ENCODE measurements at places on chromosomes 7 and 10.

DNA sequence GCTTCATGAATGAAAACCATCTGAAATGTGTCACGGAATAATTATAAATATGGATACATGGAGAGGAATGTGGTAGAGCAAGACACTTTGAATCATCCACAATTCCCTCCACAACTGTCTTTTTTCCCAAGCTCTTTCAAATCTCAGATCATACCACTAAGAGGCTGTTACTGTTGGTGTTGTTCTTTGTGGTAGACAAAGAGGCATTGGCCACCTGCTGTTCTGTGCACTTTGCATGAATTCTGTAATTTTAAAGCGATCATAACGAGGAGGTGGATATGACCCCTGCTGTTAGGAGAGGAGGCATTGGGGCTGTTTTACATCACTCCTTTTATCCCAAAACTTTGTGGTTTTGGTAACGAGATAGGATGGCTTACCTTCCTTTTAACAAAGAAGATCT, 141.2 kb upstream of the KLF6 start:
- DNase-seq = no peak

DNA sequence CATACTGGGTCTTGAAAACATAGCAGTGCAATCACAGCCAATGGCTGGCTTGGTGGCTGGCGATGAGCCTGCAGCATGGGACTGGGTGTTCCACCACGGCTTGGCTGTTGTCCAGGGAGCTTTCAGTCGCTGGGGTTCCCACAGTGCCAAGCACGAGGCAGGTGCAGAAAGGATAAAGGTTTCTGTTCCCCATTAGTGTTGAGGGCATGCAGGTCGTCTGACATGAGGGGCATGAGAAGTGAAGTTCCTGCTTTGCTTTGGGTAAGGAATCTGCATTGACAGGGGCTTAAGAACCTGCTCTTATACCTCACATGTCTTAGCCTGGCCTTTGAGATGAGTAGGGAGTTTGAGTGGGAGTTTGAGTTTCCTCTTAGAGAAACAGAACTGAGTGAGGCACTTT, 9.0 kb upstream of the CFTR start:
- no peak for DNase-seq

GRCh38 chr7:93945083-93945482, 23.5 kb downstream of the GNG11 start:
- no peak for DNase-seq

GRCh38 chr7:137521451-137521850, 177.9 kb upstream of the PTN start:
- no peak for DNase-seq

DNA sequence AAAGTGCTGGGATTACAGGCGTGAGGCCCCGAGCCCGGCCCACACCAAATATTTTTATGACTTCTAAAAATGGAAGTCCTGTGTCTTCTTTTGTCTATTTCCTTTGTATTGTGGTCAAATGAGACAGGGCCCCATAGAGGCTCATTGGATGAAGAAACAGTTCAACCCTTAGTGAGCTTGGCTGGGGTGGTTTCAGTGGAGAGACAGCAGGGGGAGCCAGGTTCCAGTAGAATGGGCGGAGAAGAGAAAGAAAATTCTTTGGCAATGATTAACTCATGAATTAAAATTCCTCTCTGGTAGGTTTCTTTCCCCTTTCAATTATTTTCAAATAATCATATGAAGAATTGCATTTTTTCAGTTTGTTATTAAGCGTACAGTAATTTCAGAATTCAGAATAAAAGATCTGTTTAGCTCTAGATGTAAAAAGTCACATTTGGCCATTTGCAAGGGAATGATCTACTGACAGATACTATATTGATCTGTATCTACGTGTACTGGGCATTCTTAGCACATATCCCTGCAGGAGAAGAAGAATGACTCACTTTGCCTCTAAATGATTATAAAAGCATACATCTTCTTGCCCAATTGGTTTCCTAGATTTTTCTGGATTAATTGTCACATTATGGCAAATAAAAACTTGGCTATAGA, 43.2 kb downstream of the PNLIPRP3 start:
- DNase-seq = no peak

- no peak for DNase-seq
These were observed 207.3 kb downstream of the ZNF33B start for GRCh38 chr10:42431095-42431494.

DNA sequence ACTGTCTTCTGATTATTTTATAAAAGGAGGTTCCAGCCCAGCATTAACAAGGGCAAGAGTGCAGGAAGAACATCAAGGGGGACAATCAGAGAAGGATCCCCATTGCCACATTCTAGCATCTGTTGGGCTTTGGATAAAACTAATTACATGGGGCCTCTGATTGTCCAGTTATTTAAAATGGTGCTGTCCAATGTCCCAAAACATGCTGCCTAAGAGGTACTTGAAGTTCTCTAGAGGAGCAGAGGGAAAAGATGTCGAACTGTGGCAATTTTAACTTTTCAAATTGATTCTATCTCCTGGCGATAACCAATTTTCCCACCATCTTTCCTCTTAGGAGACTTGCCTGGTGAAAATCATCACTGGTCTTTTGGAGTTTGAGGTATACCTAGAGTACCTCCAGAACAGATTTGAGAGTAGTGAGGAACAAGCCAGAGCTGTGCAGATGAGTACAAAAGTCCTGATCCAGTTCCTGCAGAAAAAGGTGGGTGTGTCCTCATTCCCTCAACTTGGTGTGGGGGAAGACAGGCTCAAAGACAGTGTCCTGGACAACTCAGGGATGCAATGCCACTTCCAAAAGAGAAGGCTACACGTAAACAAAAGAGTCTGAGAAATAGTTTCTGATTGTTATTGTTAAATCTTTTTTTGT, 2.3 kb downstream of the IL6 start:
- DNase-seq = no peak

DNA sequence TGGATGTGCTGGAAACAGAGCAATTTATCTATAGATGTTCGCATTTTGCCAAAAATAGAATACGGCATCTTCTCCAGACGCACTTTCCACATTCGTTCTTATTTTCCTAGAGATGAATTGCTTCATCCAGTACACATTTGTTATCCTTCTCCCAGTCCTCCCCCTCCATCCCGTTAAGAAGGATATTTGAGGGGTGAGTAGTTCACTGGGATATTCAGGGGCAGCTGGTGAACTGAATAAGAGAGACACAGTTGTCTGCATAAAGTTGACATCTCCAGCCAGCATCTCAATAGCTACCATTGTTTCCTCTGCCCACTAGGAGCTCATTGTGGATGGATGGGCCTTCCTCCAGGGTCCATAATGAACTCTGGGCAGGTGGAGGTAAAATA, 456.8 kb upstream of the NRP1 start:
- DNase-seq = peak; percentile 51

- DNase-seq = no peak
These were observed 36.1 kb downstream of the C10orf90 start for GRCh38 chr10:126634347-126634746.

GRCh38 chr10:117653170-117653515, 110.6 kb downstream of the EMX2 start:
- DNase-seq = peak; percentile 97

DNA sequence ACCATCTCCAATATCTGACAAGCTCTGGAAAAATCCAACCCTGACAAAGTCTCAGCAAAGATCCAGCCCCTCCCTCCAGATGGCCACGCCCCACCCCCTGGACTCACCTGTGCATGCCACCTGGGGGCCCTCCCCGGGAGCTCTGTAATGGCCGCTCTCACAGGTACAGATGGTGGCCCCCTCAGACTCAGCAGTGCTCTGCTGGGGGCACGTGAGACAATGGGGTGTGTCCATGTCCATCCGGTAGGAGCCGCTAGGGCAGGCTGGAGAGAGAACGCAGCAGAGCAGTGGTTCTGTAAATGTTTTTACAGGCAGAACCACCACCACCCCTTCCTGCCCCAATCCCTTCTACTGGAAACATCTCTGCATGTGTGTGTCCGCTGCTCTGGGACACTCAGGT, 9.5 kb downstream of the EPHA1 start:
- no peak for DNase-seq

GRCh38 chr10:84634636-84635035, 306.2 kb downstream of the CCSER2 start:
- DNase-seq = no peak

- DNase-seq = no peak
These were observed 193.3 kb downstream of the GRM8 start for GRCh38 chr7:127059475-127059874.

DNA sequence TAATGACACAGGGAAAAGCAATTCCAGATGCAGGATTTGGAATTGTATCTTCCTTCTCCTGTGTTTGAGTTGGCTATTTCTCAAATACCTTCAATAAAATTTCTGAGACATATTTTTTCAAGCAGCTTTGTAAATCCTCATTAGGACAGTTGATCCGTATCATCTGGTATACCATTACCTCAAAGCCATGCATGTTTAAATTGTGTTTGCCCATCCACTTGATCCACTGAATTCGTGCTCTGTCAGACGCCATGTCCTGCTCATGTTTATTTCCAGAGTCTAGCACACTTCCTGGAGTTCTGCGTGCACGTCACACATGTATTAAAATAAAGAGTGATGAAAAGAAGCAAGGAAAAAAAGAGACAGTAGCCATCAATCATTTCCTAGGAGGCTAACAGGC, 141.8 kb upstream of the CDC14C start:
- no peak for DNase-seq

DNA sequence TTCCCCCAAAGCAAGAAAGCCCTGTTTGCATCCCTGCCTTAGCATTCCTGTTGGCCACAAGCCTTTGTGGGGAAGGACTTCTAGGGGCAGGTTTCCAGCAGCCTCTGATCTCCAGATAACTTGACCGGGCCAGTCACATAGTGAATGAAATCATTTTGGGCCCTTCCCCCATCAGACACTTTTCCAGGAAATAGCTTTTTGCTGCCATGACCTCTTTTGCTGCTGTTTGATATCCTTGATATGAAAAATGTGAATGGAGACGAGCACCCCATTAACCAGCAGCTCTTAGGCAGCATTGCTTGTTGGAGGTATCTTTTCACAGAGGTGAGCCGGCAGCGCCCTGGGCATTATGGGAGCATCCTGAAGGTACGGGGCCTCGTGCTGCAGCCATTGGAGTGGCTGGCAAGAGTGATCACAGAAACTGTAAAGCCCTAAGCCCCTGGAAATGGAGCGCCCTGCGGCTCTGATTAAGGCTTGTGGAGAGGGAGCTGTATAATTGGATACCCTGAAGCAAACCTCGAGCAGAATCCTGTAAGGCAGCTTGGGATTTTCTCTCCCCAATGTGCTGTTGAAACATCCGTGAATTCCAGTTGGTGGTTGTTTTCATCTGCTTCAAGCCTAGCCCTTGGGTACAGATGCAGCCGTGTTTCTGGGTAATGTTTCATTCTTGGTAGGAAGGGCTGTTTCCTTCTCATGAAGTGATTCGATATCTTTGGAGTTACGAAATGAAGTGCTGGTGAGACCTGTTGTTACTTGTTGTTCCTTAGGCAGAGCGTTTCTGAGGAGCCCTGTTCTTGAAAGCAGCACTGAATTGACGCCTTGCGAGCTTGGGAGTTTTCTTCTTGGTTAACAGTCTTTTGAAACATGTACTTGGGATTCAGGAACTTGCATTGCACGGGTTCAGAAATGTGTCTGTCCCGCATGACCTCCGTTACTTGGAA, 179.0 kb downstream of the PTEN start:
- peak; percentile 75 for DNase-seq

GRCh38 chr10:72323771-72324191, 30.9 kb downstream of the DNAJB12 start:
- no peak for DNase-seq

GRCh38 chr7:1674161-1675035, 4.3 kb downstream of the ELFN1 start:
- no peak for DNase-seq

GRCh38 chr7:151264615-151265014, 16.1 kb upstream of the SMARCD3 start:
- DNase-seq = no peak

DNA sequence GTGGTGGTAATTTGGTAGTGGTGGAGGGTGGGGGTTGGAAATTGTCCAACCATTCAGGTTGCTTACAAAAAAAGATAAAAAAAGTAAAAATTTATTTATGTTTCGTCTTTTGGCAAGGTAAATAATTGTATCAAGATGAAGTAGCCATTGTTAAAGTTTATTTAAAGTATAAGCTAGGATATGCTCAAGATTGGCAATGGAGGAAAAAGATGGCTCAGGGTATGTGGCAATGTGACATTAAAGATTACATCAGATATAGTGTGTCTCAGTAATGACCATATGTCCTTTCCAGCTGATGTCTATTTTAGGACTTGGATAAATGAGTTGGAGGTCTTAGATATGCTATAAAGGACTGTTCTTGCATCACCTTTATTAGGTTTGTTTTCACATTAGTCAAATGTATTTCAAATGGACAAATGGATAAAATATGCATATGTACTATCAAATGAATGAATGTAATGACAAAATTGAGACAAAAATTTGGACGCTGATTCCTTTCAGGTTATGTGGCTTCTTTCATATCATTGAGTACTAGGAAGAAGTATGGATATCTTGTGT, 60.9 kb downstream of the ST7 start:
- DNase-seq = no peak

DNA sequence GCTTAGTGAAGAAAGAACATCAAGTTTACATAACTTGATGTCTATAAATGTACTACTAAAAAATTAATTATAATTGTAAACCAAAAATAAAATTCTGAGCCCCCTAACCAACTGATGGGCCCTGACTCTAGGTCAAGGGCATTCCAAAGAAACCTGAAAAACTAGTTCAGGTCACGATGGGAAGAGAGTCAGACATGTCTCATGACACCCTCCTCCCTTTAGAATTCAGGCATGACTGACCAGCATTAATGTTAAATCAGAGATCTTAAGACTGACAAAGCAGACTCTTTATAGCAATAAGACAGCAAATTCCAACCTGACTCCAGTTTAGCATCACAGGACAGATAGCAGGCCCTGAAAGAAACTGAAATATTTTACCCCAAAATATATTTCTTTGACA, 21.6 kb upstream of the OTUD1 start:
- no peak for DNase-seq

GRCh38 chr10:98481404-98481945, 34.7 kb upstream of the HPS1 start:
- DNase-seq = no peak

- no peak for DNase-seq
These were observed 58.9 kb upstream of the NUPR2 start for GRCh38 chr7:56174875-56175760.

- no peak for DNase-seq
These were observed 23.6 kb downstream of the GIMAP7 start for GRCh38 chr7:150538259-150538658.

DNA sequence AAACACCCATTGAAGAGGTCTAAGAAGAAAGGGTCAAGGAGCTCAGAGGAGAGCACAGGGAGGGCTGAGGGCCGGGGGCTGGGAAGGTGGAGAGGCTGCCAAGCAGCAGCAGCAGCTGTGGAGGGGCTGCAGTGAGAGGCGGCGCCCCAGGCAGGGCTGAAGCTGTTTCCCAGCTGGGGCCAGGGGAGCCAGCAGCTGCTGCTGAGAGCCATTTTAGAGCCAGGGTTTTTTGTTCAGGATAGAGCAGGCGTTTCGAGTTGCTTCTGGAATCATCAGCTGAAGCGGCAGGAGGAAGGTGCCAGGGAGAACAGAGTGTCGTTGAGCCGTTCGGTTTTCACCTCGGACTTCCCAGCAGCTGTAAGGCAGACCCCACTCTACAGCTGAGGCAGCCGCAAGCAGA, 62.7 kb downstream of the LANCL2 start:
- DNase-seq = no peak

Data from fibroblast of mammary gland (primary cell).